ENCODE measurements at places on chromosomes 11 and 22.
A peak's percentile ranks its signal among the peaks of the same experiment; 100 is the strongest.

GRCh38 chr11:130062026-130062425 is 7.7 kb upstream of the APLP2 start:
- no peak for DNase-seq

GRCh38 chr11:58622344-58622743 is at the start of gene CNTF:
TSS of gene CNTF (plus strand) at chr11:58622665. CDS start at chr11:58622753, 88 bp downstream.
- no peak for DNase-seq

GRCh38 chr11:116777056-116777455 is 4.3 kb upstream of the BUD13 start:
- no peak for DNase-seq

DNA sequence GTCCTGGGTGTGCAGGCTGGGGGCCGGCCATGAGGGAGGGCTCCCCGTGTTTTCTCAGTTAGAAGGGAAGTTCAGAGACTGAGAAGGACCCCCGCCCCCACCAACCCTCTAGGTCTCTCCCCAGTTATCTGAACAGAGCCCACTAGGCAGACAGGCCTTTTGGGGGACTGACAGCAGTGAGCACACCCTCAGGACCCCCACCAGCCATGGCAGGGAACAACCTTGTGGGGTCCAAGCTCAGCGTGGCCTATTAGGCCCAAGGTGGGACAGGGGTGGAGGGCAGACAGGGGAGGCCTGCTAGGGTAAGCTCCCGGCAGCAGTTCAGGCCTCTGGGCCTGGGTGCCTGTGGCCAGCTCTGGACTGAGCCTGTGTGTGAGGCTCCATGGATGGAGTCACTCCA is 5.6 kb downstream of the LRRC75B start:
- DNase-seq = no peak

DNA sequence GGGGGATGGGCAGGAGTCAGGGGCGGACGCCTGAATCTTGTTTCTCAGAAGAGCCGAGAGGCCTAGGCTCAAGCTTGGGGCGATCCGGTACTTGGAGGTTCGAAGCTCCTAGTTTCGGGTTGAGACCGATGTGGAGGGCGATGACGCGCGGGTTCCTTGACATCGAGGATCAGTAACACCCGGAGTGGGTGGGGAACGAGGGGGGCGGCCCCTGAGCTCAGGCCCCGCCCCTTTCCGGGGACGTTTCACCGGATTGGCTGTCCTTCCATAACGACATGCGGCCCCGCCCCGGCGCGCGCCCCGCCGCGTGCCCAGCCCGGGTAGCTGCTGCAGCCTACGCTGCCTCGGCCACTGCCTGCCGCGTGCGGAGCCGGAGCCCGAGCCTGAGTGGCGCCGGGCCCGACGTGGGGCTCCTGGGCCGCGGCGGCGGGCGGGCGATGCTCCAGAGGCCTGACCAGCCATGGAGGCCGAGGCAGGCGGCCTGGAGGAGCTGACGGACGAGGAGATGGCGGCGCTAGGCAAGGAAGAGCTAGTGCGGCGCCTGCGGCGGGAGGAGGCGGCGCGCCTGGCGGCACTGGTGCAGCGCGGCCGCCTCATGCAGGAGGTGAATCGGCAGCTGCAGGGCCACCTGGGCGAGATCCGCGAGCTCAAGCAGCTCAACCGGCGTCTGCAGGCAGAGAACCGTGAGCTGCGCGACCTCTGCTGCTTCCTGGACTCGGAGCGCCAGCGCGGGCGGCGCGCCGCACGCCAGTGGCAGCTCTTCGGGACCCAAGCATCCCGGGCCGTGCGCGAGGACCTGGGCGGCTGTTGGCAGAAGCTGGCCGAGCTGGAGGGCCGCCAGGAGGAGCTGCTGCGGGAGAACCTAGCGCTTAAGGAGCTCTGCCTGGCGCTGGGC is at the start of gene CCDC85B:
Gene CCDC85B, plus strand, starts transcription at position 350 of the 895 bp plus-strand sequence. Its CDS starts 111 bp downstream, at position 461.
- DNase-seq = peak; percentile 98
